ENCODE measurements at places on chromosomes 12 and 14.

DNA sequence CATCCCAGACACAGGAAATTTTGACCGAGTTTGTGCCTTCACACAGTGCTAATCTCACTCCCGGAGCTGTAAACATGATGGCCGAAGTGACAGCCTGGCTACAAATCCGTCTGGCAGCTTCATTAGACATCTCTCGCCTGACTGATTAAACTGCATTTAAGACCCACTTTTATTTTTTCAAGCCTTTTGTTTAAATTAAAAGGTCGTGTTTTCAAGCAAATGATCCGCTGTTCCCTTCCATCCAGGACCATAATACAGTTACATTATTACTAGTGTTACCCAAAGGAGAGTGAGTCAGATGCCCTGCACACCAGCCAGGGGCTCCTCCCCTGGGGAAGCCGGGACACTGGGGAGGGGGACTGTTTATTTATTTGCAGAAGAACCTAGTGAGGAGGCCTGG lies 200.2 kb downstream of the EXOC5 start:
- DNase-seq, result no peak

DNA sequence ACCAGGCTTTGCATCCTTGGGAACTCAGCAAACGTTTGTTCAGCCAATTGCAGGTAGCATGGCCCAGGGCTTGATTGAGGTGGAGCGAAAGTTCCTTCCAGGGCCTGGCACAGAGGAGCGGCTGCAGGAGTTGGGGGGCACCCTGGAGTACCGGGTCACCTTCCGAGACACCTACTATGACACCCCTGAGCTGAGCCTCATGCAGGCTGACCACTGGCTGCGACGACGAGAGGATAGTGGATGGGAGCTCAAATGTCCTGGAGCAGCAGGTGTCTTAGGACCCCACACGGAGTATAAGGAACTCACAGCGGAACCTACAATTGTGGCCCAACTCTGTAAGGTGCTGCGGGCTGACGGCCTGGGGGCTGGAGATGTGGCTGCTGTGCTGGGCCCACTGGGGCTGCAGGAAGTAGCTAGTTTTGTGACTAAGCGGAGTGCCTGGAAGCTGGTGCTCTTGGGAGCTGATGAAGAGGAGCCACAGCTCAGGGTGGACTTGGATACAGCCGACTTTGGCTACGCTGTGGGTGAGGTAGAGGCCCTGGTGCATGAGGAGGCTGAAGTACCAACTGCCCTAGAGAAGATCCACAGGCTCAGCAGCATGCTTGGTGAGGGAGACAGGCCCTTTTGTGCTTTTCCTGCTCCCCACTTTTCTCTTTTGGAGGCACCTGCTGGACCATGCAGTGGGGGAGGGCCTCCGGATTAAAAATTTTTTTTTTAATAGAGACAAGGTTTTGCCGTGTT lies 799 bp downstream of the THTPA start:
- no peak for DNase-seq

- peak; percentile 48 for DNase-seq
These were observed 8.2 kb upstream of the CCDC85C start for GRCh38 chr14:99612071-99612737.

DNA sequence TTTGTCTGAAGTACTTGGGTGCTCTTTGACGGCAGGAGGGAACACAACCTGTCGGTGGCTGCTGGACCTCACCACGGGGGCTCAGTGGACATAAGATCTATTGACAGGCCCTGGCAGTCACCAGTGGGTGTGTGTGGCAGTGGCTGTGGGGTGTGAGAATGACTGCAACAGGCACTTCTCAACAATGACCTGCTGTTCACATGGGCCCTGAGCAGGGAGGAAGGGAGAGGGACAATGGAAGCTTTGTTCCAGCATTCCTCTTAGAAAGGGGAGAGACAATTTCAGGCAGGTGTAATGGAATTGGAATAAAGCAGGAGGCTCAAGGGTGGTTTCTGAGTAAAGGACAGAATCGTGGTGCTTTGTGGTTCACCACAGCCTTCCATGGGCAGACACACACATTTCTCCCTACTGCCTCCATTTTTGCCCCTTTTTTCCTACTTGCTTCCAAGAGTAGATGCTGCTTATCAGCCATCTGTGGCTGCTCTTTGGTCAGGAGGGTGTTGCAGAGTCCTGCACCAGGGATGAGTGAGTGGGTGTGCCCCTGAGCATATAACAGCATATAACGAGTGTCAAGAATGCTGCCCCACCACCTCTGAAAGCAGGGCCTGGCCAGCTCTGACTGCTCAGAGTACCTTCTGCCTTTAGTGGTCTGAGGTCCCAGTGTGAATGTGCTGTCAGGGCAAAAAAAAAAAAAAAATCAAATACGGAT lies 267.7 kb downstream of the RASSF9 start:
- no peak for DNase-seq

DNA sequence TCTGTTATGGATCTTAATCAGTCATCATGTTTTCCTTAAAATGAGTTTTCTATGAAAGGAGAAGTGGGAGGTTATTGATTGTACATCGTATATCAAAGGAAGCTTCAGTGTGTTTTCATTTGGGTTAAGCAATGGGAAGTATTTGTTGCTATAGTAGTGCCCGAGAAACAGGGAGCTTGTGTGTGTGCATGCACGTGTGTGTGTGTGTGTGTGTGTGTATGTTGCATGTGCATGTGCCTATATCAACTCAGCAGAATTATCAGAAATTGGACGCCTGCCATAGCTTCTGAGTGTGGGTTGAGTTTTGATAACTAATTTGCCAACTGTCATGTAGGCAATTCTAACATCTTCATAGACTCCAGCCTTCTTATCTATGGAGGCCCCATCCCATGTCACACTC lies 246.1 kb upstream of the CRY1 start:
- DNase-seq, result no peak

DNA sequence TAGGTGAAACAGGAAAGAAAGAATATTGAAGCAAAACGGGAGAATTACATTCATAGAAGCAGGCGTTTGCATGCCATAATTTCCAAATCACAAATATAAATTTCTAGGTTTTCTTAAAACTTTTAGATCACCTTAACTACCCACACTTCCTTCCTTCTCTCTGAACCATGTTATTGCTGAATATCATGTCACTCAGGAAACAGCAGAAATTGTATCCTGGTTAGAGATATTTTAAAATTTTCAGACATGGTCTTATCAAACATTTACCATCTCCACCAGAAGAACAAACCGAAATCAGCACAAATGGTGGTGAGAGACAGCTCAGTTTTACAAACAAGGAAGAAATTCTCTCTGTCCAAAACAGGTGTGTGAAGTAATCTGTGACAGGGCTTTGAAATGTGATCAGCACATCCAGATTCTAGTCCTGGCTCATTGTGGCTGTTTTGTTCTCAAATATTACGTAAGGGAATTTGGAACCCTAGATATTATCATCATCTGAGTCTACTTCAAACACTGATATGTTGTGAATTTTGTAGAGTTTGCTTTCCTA lies 16.3 kb downstream of the TESPA1 start:
- DNase-seq, result no peak

GRCh38 chr14:101241807-101242278 lies 319.5 kb upstream of the DIO3 start:
- no peak for DNase-seq

GRCh38 chr14:95862243-95862642 lies 14.4 kb upstream of the TUNAR start:
- no peak for DNase-seq

GRCh38 chr12:132024758-132025157 lies 75.0 kb downstream of the EP400 start:
- no peak for DNase-seq

DNA sequence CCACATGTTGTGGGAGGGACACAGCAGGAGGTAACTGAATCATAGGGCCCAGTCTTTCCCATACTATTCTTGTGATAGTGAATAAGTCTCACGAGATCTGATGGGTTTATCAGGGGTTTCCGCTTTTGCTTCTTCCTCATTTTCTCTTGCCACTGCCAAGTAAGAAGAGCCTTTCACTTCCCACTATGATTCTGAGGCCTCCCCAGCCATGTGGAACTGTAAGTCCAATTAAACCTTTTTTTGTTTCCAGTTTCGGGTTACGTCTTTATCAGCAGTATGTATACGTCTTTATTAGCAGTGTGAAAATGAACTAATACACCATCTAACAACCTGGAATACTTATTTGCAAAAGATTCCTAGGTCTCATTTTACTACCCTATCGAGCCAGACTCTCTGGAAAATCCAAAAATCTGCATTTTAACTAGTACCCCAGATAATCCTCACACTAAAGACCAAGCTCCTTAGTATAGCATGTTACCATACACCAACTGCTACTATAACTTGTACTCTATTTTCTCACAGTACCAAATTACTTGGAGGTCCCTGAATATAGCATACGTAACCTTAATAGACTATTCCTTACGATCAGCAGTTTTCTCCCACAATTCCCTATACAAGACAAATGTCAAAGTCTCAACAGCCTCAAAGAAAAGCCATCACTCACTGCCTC lies 11.5 kb downstream of the GTF2A1 start:
- DNase-seq, result no peak

- DNase-seq, result no peak
These were observed 180.7 kb upstream of the SLC38A2 start for GRCh38 chr12:46553266-46553665.

DNA sequence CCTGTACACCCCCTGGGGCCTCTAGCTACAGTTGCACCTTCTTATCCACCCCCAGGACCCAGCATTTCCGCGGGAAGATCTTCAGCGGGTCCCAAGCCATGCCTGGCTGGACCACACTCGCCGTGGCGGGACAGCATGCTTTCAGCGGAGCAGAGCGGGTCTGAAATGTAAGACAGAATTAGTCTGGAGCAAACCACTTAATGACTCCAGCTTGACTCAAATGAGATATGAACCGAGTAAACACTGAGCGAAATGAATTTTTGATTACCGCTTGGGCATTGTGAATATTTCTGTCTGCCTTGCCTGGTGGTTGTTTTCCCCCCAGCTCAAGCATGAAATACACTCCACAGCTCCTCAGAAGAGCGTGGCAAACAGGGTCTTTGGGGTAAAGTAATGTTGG lies 60.8 kb downstream of the SLC24A4 start:
- no peak for DNase-seq

DNA sequence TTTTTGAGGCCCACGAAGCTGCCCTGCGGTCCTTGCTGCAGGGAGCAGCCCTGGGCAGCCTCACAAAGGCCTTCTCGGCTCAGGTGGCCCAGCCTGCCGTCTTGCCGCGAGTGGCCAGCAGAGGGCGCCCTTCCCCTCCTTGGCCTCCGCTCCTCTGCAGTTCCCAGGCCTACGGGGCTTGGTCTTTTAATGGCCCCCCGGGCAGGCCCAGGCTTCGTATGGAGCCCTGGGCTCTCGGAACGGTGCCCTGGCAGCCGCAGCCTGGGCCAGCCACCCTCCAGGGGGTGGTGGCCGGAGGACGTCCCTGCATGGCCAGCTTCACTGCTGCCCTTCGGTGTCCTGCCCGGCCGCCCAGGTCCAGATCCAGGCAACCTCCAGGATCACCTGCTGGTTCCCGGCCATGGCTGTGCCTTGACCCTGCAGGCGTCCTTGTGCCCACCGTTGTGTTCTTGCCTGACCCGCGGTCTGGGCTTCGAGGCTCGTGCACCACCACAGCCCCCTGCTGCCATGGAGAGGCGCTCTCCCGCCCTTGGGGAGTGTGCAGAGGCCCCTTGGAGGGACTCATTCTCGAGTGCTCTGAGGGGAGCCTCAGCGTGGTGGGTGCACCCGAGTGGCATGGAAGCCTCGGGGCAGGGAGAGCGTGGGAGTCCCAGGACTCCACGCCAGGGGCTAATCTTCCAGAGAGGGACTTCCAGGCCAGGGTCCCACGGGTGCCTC lies 9.4 kb downstream of the ASPG start:
- peak; percentile 43 for DNase-seq

GRCh38 chr12:122031342-122032216 lies 9.9 kb downstream of the BCL7A start:
- DNase-seq, result no peak

DNA sequence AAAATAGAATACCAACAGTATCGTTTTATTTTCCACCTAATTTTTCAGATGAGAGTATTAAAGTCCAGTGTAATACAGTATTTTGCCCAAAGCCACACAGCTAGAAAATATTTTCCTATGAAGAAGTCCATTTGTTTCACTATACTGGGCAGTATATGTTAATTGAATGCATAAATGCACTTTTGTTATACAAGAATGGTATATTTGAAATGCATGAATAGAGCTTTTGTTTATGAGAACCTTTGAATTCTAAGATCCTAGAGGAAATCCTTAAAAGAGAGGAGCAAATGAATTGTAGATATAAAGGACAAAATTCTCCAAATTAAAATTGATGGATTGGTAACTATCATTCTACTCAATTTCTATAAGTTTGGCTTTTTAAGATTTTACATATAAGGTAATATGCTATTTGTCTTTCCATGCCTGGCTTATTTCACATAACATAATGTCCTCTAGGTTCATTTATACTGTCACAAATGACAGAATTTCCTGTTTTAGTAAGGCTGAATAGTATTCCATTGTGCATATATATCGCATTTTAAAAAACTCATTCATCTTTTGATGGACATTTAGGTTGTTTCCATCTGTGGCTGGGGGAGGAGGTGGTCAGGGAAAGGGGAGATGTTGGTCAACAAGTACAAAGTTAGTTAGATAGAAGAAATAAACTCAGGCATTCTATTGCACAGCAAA lies 136.6 kb upstream of the DCN start:
- DNase-seq, result no peak

- no peak for DNase-seq
These were observed 109.3 kb downstream of the VRK1 start for GRCh38 chr14:96906434-96906833.

DNA sequence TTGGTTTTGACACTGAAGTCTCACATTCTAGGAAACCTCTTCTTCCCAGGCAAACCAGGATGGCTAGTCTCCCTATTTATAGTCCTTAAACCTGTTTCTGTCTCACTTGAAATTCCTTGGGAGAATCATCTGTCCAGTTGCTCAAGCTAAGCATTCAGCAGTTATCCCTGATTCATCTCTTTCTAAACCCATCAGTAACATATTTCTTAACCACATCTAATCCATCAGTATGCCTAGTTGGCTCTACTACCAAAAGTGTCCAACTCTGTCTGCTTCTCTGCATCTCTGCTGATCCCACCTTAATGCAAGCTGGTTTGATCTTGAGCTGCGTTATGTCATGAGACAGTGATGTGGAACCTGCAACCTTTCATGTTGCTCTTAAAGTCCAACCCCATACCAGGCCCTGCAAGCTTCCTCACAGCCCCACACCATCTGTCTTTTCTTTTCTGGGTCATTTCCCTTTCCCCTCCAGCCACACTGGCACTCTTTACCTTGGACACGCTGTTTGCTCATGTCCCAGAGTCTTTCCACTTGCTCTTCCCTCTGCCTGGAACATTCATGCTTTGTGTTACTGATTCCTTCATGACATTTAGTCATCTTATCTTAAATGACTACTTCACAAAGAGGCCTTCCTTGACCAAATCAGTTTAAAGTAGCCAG lies 380.8 kb upstream of the RGS6 start:
- no peak for DNase-seq

- no peak for DNase-seq
These were observed 1010.1 kb upstream of the FLRT2 start for GRCh38 chr14:84519836-84520235.

Measured in left colon (tissue), 2 donors.